Activated CD4-positive, CD25-positive, alpha-beta regulatory T cell treated with anti-CD3 and anti-CD28 coated beads, Interleukin-2, amount 50 U/mL, for 72 hours (primary cell): ENCODE measurements at places on chromosomes 6 and 20.

- DNase-seq = no peak
Measured at GRCh38 chr6:75850026-75850833, 101.2 kb downstream of the MYO6 start.

DNA sequence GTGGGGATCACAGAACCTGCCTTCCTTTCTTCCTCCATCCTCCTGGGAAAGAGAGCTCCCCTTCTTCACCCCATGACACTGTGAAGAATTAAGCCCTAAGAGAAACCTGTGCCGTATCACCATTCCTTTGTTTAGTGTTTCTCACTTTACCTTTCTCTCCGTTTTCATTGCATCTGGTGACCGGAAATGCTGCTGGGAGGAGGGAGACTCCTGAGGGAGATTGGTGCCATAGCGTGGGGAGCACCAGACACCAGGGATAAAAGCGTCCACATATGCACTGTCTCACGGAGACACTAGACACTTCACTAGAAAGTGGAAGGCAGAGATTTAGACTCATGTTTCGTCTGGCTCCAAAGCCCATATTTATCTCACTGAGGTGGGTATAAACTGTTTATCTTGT lies 15.5 kb upstream of the ULBP3 start:
- DNase-seq = no peak

DNA sequence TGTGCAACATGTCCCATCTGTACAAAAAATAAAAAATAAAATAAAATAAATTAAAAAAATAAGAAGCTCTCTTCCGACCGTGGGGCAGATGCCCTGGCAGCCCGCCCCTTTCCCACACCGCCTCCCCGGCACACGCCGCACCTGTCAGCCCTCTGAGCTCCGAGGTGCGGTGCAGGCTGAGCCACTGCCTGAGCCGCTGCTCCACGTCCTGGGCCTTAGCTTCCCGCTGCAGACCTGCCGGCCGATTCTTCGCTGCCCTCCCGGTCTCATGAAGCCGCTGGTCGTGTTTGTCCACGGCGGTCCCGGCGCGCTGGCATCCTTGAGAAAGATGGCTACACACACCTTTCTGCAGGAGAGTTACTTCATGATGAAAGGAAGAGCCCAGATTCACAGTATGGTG lies 10.7 kb upstream of the CLPSL2 start:
- no peak for DNase-seq

GRCh38 chr6:152094992-152095592 lies 287.6 kb downstream of the ESR1 start:
- no peak for DNase-seq

DNA sequence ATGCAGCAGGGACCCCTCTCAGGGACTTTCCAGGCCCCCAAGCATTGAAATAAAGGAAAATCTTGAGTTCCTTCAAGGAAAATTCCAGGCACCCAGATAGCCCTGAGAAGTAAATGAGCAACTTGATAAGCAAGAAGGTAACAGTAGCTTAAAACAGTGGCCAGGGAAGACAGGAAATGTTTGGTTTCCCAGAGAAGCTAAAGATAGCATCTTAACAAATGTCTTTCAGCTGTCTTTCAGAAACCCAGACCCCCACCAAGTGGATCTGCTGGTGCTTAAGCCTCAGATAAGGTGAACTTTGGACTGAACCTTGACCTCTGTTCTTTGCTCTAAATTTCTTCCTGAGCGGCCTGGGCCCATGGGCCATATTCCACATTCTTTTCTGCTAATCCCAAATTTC lies 117.8 kb upstream of the CST7 start:
- no peak for DNase-seq

DNA sequence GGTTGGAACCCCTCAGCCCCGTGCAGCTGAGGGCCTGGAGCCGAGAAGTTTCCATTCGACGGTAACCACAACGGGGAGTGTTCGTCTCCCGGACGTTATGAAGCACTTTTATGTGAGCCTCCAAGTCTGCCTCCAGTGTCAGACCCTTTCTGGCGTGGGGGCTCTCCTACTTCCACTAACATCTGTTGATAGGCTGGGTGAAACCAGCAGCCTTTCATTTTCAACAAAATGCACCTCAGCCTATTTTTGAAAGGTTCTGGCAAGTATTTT lies 257.4 kb downstream of the THBS2 start:
- no peak for DNase-seq

- DNase-seq = no peak
Measured at GRCh38 chr6:166626177-166627032, 646 bp downstream of the RPS6KA2 start.

GRCh38 chr6:142888456-142888855 lies 56.5 kb downstream of the HIVEP2 start:
- DNase-seq = no peak

DNA sequence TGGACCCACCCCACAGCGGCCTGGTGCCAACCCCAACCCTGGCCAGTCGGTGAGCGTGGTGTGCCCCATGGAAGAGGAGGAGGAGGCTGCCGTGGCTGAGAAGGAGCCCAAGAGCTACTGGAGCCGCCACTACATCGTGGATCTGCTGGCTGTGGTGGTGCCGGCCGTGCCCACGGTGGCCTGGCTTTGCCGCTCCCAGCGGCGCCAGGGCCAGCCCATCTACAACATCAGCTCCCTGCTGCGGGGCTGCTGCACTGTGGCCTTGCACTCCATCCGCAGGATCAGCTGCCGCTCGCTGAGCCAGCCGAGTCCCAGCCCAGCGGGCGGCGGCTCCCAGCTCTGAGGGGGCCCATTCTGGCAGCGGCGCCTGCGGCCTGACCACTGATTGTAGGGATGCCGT lies 23.2 kb downstream of the SDCBP2 start:
- DNase-seq = no peak

GRCh38 chr20:15248618-15249395 lies 911.4 kb upstream of the FLRT3 start:
- no peak for DNase-seq
